ENCODE measurements at places on chromosomes 6 and 20.

DNA sequence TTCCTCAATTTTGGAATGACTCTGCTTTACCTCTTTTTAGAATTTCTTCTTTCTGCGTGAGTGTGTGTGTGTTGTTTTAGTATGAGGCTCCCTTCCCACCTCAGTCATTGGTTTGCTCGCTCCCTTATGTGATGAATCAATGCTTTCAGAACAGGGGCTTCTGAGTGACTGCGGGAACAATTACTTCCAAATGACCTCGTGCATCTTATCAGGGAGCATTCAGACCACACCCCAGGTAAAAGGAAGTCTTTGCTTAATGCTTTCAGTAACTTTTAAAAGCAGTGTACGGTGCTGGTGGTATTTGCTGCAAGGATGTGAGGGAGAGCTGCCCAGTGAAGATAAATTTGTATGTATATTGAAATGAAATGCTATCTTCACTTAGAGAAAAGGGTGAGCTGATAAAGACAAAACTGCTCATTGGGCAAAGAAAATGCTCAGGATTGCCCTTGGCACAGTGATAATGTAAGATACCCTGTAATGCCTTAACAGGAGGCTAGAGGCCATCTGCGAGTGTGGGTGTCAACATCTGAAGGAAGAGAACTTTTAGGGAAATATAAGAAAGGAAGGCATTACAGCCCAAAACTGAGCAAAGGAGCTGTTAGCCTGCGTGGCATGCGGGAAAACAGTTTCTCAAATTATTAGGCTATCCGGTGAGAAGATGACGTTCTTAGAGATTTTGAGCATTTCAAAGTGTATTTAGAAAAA lies at the start of gene MLIP:
Gene MLIP (plus strand): TSS at position 103 of the 705 bp plus-strand sequence. CDS start 37 bp downstream, at position 140.
- no peak for DNase-seq

GRCh38 chr20:41279546-41280225 lies 37.8 kb downstream of the ZHX3 start:
- no peak for DNase-seq

GRCh38 chr6:45488889-45489288 lies 111.2 kb upstream of the SUPT3H start:
- no peak for DNase-seq

- DNase-seq: no peak
Observed at GRCh38 chr6:43361269-43361668, 8.2 kb downstream of the ZNF318 start.

DNA sequence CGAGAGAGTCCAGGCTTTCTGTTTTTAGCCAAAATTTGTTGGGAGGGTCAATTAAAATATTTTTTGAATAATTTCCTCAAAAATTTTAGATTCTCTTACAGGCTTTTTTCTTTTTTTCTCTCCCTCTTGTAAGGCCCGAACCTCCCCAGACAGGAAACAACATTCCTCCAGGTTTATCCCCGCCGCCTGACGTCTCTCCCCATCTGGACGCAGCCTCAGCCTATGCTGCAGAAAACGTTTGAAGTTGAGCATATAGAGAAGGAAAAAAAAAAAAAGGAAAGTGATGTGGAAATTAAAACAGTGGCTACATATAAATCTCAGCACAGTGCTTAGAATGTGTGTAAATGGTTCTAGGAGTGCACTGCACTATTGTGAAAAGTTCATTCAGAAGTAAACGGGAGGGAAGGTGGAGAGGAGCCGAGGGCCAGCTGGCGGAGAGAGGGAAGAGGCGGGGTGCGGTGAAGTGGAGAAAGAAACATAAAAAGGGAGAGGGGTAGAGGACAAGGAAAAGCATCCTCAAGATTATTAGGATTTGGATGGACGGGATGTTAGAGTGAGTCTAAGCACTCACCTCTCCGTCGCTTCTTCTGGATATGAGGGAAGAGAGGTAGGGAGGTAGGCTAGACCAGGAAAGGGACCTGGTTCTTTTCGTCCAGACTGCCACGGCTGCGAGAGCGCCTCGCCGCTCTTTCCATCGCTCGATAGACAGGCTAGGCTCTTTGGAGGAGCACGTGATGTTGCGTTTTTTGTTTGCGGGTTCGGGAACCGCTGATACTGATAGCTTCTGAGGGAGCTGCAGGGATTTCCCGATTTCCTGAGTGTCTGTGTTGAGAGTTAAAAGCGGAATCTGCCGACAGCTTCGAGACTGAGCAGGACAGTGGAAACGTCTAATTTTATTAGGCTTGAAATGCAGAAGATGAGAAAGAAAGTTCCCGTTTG lies 98.7 kb downstream of the TRIM27 start:
- DNase-seq: no peak

DNA sequence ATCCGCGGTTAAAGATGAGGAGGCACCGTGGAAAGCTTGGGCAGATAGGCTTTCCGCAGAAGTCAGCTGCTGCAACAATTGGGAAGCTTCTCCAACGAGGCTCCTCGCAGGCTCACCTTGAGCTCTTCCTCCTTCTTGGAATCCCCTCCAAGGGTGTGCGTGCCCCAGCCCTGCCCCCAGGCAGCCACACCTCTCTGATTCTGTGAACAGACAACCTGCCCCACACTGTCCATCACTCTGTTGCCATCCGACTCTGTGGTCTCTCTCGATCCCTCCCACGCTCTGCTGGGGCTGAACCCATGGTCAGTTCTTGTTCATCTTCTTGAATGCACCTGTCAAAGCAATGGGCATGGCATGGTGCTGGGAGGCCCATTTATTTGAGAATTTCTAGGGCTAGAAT lies 31.5 kb downstream of the PACSIN1 start:
- no peak for DNase-seq

DNA sequence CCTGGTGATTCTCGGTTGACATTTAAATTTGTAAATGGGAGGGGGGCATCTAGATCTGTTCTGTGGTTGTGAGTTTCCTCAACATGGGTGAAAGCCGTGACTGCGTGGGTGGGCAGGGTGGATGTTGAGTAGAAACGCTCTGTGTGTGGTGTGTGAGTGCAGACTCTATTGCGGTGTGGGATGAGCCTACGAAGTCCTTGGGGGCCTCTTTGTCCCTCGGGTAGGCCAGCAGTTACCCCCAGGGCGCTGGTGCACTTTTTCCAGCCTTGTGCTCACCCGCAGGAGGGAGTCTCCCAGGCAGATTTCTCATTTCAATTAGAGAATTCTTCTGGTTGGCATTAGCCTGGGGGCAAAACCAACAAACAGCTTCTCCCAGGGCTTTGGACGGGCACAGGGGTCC lies 10.6 kb downstream of the TOX2 start:
- peak; percentile 50 for DNase-seq

DNA sequence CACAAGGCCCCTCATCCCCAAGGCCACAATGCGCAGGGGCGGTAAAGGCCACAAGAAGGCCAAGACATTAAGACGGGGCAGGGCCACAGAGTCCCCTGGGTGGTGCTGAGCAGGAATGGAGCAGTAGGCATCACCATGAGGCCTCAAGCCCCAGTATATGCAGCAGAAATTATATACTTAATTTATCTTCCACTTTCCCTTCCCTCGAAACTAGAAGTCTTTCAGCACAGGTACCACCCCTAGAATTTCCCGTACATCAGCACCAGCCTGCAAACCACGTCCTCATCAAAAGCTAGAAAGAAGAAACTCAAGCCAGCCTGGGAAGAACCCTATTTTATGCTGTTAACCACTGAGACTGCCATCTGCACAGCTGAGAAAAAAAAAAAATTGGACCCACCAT lies 89.4 kb downstream of the PLG start:
- DNase-seq: no peak

GRCh38 chr6:75155631-75156030 lies 50.2 kb downstream of the COL12A1 start:
- DNase-seq: no peak

- DNase-seq: no peak
Observed at GRCh38 chr6:8900056-8900455, 464.7 kb upstream of the SLC35B3 start.

- DNase-seq: no peak
Observed at GRCh38 chr20:34085544-34086040, 26.5 kb downstream of the EIF2S2 start.

DNA sequence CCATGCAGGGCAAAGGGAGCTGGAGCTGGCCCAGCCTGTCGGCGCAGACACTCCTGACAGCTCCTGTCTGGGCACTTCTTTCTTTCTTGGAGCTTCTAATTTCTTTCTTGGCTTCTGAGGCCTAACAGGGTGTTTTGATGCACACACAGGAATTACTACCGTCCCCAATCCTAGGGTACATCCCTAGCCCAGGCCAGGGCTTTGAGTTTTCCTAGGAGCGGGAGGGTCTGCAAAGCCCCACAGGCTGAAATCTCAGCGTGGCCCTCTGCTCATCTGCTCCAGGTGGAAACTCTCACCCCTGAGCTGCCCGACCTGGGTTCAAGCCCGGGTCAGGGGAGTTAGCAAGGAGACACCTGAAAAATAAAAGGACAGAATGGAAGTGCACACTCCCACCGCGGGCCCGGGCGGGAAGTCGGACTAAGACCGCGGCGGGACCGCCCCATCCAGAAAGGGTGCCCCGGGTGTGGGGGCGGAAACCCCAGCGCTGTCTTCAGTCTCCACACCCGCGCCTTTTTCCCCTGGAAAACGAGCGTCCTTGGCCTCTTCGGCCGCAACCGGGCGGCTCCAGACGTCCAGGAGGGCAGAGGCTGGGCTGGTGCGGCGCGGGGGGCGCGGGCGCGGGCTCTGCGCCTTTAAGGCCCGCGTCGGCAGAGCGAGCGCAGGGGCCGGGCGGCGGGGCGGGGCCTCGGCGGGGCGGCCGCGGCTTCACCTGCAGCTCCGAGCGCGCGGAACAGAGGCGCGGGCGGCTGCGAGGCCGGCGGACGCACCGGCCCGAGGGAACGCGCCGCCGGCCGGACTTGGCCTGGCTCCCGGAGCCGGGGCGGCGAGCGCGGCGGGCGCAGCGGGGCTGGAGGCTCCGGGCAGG lies at the start of gene CDH4:
Gene CDH4 (plus strand): TSS at position 733 of the 865 bp plus-strand sequence.
- no peak for DNase-seq

GRCh38 chr20:51766994-51767866 lies 960 bp downstream of the ATP9A start:
- no peak for DNase-seq

DNA sequence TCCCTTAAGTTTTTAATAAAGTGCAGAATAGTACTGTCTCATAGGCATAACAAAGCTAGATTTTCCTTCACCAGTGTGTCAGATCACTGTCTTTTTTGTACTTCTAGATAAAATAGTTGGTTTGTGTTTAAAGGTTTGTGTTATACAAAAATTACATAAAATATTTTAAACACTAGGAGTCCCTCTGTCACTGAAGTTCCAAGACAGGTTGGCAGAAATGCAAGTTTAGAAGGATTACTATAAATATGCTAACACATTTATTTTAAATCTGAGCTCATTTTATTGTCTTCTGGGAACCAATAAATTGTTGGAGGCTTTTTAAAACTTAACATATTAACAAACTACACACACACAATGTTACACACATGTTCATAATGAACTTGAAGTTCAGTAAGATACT lies 30.8 kb upstream of the RUNX2 start:
- no peak for DNase-seq

DNA sequence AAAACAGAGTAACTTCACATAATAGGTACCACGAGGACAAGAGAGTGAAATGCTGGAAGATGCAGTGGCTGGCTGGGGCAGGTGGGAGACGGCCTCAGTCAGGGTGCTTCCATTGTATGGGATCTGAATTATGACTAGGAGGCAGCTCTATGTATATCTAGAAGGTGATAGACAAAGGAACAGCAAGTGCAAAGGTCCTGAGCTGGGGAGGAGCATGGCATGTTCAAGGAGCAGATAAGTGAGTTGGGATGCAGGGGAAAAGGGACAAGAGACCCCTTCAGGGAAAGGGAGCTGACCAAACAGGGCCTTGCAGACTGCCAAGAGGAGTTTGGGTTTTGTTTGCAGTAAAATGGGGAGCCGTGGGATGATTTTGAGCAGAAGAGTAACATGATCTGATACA lies 8.3 kb upstream of the SLC9A8 start:
- DNase-seq: no peak

DNA sequence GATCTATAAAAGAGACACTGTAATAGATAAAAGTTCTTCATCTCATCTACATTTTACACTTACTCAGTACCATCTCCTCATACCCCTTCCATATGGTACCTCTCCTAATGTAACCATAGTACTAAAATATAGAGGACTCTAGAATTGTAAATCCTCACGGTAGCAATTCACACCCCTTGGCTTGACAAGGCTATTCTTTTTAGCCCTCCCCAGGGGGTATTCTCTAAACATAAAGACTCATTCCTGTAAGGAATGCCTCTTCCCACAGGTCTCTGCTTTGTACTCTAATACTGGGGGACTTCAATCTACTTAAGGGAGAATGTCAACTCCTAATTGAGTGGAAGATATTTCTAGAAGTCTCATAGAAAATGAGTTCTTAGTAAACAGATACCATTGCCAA lies 85.9 kb downstream of the VIP start:
- DNase-seq: no peak

- no peak for DNase-seq
Observed at GRCh38 chr6:32427218-32427617, 12.5 kb upstream of the HLA-DRA start.

- no peak for DNase-seq
Observed at GRCh38 chr6:35365594-35366203, 23.3 kb downstream of the PPARD start.

GRCh38 chr6:42224222-42225028 lies 6.8 kb upstream of the MRPS10 start:
- no peak for DNase-seq

GRCh38 chr6:92589996-92590395 lies 829.4 kb downstream of the EPHA7 start:
- no peak for DNase-seq

GRCh38 chr20:19815553-19815991 lies 57.5 kb downstream of the RIN2 start:
- DNase-seq: no peak

GRCh38 chr6:110422444-110422822 lies 7.1 kb upstream of the DDO start:
- no peak for DNase-seq

- DNase-seq: no peak
Observed at GRCh38 chr6:15386756-15387112, 140.9 kb downstream of the JARID2 start.

Measured in foreskin melanocyte (primary cell).